Foreskin melanocyte (primary cell): ENCODE measurements at places on chromosomes 16 and 17.
A peak's percentile ranks its signal among the peaks of the same experiment; 100 is the strongest.

DNA sequence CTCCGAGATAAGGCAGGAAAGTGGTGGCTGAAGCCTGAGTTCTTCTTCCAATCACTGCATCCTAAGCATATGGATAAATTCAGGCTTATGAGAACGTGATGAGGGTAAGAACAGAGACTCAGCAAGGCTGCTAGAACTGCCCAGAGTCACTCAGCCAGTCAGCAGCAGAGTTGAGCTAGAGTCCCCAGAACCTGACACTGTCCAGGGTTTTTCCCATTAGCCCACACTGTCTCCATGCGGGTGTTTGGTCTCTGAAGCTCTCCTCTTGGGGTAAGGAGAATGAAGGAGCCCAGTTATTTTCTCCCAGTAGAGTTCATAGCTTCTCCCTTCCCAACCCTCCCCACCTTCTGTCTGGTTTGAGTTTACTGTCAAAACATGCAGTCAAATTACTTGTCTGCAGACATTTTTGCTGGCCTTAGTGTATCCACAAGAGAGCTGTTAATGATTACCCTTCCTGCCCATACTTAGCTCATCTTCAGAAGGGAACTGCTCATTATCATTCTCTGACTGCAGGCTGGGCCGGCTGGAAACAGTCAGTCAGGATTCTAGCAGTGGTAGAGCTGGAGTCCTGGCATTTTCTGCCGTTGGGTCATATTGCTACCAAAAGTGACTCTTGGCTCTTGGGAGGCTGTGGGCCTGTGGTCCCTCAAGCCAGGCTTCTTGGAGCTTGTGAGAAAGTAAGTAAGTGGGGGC, 460.0 kb downstream of the HS3ST3B1 start:
- no peak for DNase-seq

DNA sequence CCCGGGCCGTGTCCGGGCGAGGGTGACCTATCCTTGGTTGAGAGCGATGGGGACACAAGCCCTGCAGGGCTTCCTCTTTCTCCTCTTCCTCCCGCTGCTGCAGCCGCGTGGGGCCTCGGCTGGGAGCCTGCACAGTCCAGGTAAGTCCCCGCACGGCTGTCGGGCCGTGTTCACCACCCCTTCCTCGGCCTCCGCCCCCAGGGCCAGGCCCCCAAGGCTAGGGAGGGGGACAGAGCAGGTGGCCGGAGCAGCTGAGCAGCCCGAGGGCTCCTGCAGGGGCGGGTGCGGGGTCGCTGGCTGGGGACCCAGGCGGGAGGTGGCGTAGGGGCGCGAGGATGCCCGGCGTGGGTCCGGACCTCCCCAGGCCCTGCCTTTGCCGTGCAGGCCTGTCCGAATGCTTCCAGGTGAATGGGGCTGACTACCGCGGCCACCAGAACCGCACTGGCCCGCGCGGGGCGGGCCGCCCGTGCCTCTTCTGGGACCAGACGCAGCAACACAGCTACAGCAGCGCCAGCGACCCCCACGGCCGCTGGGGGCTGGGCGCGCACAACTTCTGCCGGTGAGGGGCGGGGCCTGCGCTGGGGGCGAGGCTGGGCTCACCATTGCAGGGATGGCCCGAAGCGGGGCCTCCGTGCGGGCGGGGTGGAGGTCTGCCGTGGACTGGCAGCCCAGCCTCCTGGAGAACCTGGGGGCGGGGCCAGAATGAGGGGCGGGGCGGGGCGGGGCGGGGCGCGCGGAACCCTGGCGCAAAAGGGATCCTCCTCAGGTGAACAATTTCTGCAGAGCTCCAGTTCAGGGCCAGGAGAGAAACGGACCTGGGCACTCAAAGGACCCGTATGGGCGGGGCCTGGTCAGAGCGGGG, 631 bp downstream of the KREMEN2 start:
- no peak for DNase-seq

GRCh38 chr17:1221209-1221608, 41.4 kb upstream of the ABR start:
- DNase-seq = no peak

GRCh38 chr17:46771561-46772474, 46.7 kb downstream of the WNT3 start:
- no peak for DNase-seq

DNA sequence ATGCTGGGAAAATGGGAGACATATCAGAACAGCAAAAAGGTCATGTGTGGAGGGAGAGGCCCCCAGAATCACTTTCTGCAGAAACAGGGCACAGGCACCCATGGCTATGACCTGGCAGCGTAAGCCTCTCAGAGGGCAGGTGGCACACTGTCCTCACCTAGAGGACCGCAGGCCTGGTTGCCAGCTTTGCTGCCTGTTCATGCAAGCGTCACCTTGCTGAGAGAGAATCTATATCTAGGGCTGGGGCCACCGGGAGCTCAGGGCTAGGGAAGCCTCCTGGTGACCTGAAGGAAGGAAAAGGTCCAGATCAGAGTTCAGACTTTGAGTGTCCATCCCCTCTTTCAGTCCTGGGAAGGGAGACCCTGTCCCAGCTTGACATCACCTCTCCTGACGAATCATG, 78.7 kb downstream of the GOSR1 start:
- DNase-seq = no peak

DNA sequence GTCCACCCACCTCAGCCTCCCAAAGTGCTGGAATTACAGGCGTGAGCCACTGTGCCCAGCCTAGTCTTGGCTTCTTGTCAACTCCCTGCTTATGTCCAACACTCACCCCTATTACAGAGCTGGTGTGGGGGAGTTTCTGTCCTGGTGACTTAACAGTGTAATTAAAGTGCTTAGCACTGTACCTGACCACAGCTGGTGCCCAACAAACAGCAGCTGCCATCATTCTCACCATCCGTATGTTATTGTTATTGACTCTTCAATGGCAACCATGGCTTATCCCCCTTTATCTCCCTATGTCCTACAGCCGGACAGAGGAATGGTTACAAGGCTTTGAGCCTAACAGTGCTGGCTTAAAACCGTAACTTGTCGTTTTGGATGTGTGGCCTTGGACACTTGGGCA, 17.0 kb upstream of the BRCA1 start:
- DNase-seq = no peak

DNA sequence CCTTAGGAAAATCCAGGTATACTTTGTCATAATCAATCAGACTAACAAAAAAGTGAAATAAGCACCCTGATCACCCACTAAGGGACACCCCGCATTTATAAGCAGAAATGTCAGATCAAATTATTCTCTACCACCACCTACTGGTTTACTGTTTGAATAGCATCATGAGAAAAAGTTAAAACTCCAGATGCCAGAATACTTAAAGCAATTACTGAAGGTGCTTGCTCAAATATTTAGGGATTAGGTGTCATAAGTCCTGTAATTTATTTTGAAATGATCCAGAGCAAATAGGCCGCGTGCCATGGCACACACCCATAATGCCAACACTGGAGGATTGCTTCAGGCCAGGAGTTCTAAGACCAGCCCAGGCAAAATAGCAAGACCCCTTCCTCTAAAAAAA, 2.3 kb downstream of the TOP2A start:
- DNase-seq = peak; percentile 24

- DNase-seq = no peak
Observed at GRCh38 chr16:56848029-56848936, 16.7 kb upstream of the SLC12A3 start.

DNA sequence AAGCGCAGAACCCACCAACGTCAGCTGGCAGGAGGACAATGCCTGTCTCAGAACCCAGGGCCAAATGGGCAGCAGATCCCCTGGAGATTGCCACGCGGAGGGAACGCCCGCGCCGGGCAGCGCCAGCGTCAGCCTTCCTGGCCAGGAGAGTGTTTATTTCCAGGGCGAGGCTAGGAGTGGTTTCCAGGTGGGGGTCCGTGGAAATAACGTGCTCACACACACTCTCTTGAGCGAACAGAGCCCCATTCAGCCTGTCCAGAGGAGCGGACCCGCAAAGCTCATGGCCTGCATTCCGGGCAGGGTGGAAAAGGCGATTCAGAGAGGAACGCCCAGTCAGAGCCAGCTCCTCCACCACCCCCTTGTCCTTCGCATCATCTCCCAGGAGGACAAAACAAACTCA, 40.3 kb downstream of the SDK2 start:
- DNase-seq = no peak

DNA sequence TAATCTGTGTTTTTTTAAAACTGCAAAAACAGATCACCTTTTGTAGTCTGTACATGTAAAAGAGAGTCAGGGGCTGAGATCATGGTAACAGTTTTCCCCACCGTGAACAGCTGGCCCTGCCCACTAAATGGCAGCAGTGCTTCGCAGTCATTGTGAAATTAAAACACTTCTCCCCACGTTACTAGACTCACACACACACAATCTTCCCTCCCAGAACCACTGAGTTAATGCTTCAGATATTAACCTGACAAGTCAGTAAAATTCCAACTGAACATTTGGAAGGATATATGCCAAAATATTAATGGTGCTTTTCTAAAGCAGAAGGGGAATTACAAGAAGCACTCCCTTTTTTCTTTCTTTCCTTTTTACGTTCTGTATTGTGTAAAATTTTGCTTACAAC, 1.2 kb upstream of the CD300LG start:
- no peak for DNase-seq

DNA sequence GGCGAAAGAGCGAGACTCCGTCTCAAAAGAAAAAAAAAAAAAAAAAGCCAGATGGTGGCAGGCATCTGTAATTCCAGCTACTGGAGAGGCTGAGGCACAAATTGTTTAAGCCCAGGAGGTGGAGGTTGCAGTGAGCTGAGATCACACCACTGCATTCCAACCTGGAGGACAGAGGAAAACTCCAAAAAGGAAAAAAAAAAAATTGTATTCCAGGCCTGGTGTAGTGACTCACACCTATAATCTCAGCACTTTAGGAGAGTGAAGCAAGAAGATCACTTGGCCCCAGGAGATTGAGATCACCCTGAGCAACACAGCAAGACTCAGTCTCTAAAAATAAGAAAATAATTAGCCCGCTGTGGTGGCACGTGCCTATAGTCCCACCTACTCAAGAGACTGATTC, 20.1 kb downstream of the HBQ1 start:
- no peak for DNase-seq

GRCh38 chr16:11706180-11706742, 36.4 kb downstream of the TXNDC11 start:
- no peak for DNase-seq

GRCh38 chr17:72403713-72404209, 282.9 kb downstream of the SOX9 start:
- no peak for DNase-seq

DNA sequence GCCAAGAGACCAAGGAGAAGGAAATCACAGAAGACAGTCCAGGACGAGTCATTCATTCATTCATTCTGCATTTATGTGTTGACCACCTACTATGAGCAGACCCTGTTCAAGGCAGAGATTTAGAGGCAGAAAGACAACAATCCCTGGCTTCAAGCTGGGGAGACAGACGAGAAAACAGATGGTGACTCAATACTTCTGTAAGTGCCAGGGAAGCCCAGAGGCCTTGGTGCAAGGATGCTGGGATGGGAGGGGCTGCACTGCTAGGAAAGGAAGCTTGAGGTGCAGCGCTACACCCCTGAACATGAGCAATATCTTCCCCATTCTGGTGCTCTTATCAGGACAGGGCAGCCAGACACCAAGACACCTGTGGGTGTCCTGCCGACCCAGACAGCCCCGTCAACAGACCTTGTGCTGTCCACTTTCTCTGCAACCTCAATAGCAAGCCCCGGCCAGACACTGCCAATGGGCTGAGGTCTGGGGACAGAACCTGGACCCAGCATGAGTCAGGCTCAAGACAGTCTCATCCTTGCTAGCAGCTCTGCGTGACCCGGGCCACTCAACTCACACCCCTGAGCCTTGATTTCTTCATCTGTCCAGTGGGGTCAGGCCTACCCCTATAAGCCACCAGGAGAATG, 163.5 kb downstream of the COPRS start:
- no peak for DNase-seq

GRCh38 chr17:38898812-38899348, 26.5 kb upstream of the LASP1NB start:
- DNase-seq = no peak

DNA sequence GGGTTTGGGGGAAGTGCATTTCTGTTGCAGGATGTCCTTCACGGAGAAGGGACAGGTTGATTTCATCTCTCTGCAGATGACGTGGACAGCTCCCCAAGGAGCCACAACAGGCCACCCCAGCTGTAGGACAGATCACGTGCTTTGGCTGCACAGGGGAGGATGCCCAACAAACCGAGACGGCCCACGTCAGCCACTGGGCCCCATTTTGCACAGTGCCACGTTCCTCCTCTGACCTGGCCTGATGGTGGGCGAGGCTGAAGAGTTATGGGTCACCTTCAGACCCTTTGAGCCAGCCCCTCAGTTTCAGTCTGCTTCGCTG, 9.0 kb upstream of the RHBDL3 start:
- no peak for DNase-seq

GRCh38 chr16:86449446-86450095, 60.8 kb upstream of the FOXF1 start:
- no peak for DNase-seq

DNA sequence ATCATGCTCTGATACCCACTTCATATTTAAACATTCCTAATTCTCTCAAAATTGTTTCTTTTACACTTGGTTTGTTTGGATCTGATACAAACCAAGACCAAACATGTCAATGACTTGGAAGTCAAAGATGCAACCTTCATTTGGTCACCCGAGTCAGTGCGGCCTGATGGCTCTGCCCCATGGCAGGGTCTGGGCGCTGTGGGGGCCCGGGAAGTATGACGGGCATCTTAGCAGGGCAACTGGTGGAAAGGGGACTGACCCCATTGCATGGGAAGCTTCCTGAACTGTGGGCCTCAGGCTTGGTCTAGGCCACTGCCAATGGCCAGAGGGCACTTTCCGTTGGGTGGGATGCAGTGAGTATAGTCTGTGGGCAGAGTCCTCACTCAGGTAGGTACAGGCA, 178.0 kb downstream of the KATNIP start:
- DNase-seq = no peak

GRCh38 chr17:75876938-75877751, 1.2 kb downstream of the TRIM47 start:
- peak; percentile 79 for DNase-seq

DNA sequence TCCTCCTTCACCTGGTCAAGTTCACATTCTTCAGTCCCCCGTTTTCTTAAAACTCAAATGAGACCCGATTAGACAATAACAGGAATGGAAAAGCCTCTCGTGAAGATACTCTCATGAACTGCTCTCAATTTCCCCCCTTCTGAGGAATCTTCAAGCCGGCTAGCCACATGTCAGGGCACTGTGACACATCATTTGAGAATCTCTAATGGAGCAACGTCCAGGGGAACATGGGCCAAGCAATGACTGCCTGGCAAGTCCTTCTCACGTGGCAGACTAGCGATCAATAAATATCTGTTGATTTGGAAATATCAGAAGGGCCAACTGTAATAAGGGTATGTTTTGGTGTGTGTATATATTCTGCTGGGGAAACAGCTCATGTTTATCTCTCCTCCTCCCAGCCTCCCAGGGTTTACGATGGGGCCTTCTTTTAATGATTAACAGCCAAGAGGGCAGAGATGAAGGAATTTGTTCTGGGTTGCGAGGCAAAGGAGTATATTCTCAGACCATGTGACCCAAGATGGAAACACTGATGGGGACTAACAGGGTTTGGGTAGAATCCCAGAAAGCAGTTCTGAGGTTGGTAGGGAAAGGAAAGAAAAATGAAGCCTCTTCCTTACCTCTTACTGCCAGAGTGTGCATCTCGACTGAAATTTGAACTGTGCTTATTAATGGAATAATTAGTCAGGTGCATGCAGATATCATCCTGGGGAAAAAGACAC, 21.4 kb downstream of the TTLL6 start:
- no peak for DNase-seq
